ENCODE measurements at places on chromosomes 12 and 14.

GRCh38 chr12:50635364-50635763 lies 128.5 kb upstream of the ATF1 start:
- no peak for DNase-seq

DNA sequence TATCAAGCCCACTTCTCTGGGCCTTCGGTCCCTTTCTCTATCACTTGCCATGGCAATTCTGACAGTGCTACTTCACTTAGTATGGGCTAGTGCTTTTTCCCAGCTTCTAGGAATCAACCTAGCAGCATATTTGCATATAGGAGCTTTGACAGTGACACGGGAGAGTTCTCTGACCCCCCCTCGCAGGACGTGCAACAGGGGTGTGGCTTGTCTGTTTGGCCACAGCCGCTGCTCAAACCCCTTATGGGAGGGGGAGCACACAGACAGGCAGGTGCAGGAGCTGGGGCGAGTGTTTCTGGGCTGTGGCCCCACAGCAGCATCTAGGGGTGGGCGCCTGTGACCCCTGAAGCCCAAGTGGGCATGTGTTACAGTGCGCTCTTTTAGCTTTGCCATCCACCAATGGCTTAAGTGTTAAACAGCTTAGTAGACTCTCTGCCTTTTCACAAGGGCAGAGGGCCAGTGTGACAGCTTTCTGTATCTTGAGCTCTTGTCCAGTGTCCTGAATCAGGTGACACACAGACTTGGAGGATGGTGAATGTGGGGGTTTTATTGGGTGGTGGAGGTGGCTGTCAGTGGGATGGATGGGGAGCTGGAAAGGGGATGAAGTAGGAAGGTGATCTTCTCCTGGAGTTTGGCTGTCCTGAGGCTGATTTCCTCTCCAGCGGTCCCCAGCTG lies 229.3 kb downstream of the PCNX1 start:
- no peak for DNase-seq

DNA sequence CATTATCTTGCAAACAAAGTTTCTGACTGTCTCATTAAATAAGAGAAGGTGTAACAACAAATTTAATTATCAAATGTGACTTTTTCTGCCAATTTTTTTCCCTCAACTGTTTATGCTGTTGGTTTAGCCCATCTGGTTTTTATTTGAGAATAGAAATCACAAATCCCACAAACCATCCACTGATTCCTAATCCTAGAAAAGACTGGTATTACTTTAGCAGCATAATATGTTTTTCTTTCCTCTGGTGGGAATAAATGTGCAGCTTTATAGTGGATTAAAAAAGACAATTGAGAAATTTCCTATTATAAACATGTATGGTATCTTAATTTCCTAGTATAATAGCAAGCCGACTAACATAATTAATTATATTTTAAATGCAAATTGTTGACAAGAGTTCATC lies 257.9 kb upstream of the FOXN3 start:
- no peak for DNase-seq

DNA sequence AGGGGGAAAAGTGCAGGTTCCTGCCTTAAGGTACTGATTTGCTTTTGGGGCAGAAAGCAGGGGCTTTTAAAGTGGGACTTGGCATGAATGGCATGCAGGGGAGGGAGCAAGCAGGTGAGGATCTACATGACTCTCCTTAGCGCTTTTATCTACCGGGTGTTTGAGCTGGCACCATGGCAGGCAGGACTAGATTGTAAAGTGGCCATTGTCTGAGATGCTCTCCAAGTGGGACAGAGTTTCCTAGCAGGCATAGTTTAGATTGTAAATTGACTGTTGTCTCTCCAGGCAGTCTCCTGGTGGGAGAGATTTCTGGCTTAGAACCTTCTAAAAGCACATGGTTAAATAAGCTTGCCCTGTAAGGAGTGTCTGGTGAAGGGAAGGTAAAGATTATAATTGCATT lies 5.3 kb upstream of the DICER1 start:
- DNase-seq = no peak

GRCh38 chr14:47596232-47596631 lies 79.2 kb downstream of the MDGA2 start:
- no peak for DNase-seq

- DNase-seq = no peak
These were observed 20.4 kb downstream of the SAV1 start for GRCh38 chr14:50647753-50648152.

DNA sequence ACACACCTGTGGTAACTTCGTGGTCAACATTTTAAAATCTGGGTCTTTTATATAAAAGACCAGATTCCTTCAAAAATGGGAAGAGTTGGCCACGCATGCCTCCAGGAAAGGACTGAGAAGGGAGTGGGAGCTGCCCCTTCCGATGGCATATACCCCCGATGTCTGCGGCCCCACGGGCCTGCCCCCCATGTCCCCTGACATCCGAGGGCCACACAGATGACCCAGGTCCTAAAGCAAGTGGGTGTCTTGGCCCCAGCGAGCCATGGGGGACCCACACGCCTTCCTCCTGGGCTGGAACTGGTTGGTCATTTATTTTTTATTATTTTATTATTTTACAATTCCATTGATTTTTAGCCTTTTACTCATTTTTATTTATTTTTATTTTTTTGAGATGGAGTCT lies 142.5 kb downstream of the PIWIL1 start:
- DNase-seq = no peak

GRCh38 chr12:117227000-117227653 lies 36.9 kb upstream of the FBXO21 start:
- no peak for DNase-seq

DNA sequence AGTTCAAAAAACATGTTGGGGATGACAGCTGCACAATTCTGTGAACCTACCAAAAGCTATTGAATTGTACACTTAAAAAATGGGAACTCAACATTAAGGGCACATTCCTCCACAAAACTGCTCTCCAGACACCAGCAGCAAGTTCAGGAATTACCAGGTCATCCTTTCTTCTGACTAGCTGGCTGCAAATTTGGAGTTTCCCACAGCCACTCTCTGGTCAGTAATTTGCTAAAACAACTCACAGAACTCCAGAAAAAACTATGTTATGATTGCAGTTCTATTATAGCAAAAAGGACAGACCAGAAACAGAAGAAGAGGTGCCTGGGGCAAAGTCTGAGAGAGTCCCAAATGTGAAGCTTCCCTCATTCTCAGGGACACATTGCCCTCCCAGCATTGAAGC lies 20.1 kb upstream of the PLEKHD1 start:
- no peak for DNase-seq

DNA sequence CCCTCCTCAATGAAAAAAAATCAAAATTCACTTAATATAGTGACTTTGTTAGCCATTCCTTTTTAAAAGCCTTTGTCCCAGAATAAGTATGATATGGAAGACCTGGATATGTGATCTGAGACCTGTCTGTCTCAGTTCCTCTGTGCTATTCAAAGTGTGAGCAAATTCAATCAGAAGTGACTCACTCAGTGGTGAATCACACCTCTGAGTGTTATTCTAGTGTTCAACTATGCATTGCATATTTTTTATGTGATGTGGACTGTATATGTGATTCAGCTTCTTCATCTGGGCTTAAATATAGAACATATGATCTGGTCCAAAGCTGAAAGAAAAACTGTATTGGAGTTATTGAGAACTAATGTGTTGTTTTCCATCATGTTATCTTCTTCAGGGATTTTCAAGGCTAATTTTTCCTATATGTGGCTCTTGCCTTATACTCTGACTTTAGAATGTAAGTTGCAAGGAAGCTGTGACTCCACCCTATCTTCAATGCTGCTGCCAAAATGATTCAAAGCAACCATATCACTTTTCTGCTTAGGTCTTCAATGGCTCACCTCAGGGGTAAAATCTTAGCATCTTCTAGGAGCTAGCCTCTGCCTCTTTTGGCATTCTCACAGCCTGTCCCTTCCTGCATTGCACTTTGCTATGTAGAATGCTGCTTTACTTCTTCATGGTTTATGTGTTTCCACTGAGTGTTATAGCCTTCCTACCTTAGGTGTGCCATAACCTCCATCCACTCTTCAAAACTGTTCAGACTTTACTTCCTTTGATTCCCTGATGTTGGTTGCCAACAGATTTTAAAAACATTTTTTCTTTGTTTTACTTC lies 169.8 kb downstream of the OTOGL start:
- DNase-seq = no peak

GRCh38 chr12:113467502-113468364 lies 3.9 kb downstream of the LHX5 start:
- no peak for DNase-seq

GRCh38 chr12:116113398-116114130 lies 163.9 kb downstream of the MED13L start:
- no peak for DNase-seq

GRCh38 chr14:81446279-81447007 lies 46.3 kb upstream of the STON2 start:
- no peak for DNase-seq

DNA sequence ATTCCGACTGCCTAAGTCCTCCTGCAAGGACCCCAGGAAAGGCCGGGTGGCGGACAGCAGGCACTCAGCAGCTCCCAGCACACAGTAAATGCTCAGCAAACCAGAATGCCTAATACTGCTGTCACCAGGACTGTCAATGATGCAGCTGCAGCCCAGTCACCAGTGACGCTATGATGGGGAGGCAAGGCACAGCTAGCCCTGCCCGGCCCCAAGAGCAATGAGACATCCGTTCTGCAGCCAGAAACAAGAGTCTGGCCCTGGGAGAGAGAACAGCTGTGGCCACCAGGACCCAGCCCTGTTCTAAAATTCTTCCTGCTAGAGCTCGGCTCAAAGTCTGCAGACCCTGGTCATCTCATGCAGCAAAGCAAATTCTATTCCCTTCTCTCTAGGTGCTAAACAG lies 69.8 kb downstream of the NCOR2 start:
- DNase-seq = no peak

DNA sequence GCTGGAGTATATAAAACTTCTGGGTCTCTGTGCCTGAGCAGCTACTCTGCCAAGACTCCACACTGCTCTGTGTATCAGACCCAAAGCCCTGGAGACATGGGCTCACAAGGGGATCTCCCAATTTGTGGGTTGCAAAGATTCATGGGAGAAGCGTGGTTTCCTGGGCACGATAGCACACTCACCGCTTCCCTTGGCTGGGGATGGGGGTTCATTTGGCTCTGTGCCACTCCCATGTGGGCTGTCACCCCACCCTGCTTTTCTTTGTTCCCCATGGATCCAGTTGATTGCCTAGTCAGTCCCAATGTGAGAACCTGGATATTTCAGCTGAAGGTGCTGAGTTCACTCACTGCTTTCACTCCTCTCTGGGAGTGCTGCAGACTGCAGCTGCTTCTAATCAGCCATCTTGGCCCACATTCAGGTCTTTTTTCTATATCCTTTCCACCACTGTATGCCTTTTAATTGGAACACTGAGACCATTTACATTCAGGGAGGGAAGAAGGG lies 40.0 kb upstream of the PCNX4 start:
- no peak for DNase-seq

DNA sequence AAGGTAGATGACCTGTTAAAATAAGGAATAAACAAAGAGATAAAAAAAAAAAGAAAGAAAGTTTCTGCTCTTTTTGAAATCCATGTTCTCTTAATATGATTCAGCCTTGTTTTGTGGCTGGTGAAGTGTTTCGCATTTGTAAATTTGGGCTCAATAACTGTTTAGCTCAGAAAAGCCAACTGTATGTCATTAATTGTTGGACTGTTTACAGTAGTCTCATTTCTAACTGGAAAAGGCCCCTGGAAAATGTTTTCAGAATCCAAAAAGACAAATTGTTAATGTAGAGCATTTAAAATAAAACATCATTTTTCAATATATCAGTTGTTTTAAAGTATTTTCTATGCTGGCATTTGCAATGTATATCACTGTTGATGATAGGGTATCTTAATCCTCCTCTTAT lies 47.4 kb upstream of the DYRK2 start:
- no peak for DNase-seq

- DNase-seq = no peak
These were observed 38.4 kb downstream of the LRP6 start for GRCh38 chr12:12228402-12228801.

- DNase-seq = no peak
These were observed 14.4 kb downstream of the SPRYD3 start for GRCh38 chr12:53064613-53065436.

DNA sequence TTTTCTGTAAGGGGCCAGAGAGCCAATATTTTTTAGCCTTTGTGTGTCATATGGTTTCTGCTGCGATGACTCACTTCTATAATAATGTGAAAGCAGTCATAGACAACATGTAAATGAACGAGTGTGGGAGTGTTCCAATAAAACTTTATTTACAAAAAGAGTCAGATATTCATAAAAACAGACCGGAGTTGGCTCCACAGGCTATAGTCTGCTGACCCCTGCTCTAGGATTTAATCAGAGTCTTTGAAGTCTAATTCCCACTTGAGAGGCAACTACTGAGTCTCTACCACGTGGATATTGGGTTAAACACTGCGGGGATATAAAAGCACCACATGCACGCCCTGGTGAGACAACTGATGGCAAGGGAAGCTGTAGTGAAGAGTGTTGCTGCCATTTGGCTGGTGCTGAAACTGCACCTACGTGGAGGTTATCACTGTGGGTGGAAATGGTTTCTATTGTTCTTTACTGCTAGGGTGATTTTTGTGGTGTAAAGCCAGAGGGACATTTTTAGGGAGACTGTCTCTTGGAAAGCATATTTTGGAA lies 3.6 kb upstream of the NINJ2 start:
- DNase-seq = no peak

DNA sequence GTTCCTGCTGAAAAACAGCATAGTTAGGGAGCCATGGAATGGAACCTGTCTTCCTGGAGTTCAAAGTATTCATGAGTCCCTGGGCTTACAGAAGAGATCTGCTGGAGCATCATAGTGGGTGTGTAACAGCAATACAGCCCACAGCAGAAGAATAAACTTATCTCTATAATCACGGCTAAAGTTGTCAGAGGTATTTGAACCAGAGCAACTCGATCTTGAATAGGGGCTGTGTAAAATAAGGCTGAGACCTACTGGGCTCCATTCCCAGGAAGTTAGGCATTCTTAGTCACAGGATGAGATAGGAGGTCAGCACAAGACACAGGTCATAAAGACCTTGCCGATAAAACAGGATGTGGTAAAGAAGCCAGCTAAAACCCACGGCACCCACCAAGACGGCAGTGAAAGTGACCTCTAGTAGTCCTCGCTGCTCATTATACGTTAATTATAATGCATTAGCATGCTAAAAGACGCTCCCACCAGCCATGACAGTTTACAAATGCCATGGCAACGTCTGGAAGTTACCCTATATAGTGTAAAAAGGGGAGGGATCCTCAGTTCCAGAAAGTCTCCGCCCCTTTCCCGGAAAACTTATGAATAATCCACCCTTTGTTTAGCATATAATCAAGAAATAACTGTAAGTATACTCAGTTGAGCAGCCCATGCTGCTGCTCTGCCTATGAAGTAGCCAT lies 223.4 kb downstream of the PCNX1 start:
- DNase-seq = no peak

DNA sequence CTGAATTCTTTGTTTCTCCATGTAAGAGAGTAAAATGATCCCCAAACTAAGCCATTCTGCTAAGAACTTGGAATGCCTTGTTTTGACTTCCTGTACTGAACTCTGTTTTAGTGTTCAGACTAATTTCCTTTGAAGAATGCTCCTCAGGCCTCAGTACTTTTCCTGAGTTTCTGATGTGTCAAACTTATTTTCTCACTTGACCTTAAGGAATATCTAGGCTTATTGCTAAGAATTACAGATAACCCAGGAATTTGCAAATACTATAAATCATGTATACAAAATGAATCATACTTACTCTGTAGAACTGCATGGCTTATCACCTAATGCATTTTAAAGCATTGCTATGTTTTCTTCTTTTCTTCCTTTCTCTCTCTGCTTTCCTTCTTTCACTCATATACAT lies 93.1 kb upstream of the PKP2 start:
- DNase-seq = no peak

GRCh38 chr14:35366521-35366976 lies 38.0 kb downstream of the NFKBIA start:
- DNase-seq = no peak
